Tibial nerve (tissue), 4 donors: ENCODE measurements at places on chromosomes 16 and 17. TPM values are rescaled to one million over a fixed set of nuclear protein-coding genes. Genes with fewer than 3 reads are reported as not detected.

DNA sequence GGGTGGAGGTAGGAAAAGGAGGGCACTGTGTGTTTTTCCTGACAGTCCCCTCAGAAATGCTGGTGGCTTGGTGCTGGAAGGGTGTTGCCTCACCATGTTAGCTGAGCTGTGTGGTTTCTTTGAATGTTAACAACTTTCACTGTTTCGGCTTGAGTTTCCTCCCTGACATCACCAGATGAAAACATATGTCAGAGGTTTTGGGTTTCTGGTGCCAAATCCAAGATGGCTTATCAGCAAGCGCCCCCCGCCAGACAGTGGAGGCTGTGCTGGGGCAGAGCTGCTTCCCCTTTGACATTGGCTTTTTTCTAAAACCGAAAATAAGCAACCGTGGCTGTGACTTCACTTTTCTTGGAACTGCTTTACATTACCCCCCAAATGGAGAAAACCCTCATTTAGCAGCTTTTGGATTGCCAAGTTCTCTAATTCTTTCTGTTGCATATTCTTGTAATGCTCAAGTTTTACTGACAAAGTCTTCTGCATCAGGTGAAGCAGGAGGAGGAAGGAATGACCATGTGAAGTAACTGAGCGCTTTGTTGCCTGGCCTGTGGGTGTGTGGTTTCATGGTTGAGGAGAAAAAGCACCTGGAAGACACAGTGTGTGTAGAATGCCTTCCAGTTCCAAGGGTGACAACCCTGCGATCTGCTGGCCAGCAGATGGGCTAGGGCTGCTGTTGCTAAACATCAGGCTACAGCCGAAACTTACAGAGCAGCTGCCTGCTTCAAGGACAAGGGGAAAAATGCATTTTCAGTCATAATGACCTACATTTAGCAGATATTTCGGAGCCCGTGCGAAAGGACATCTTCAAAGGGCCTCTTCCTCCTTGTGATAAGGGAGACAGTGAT is 9.7 kb downstream of the RMI2 start:
- no peaks in the 10 kb centered on the region for H3K36me3 ChIP-seq
- H3K4me3 ChIP-seq, result no peak overlapping the region
- H3K27me3 ChIP-seq, result no peaks in the 10 kb centered on the region
- H3K4me1 ChIP-seq, result peaks cover 15% of the 10 kb centered on the region
- no peak overlapping the region for H3K27ac ChIP-seq

GRCh38 chr17:45018848-45019711 is 32.4 kb downstream of the DCAKD start:
- peak overlapping the region; percentile 67 for H3K4me3 ChIP-seq

DNA sequence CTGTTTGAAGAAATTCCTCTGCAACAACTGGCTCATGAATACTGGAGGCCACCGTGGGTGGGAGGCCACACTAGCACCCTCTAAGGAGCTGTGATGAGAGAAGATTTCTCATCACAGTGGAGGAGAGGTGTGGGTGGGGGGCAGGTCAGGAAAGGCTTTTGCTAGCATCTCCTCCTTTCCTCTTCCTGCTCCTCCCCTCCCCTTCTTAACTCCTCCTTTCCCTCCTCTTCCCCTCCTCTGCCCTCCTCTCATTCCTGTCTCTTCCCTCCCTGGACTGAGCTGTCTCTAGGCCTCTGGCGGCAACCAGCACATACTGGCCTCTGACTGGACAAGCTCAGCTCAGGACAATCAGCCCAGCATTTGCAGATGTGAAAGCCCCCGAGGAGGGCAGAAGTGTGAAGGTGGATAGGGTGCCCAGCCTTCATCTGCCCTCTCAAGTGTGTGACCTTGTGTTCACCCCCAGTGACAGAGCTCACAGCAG is 19.0 kb upstream of the LHX1 start:
- no peaks in the 10 kb centered on the region for H3K4me1 ChIP-seq
- H3K27me3 ChIP-seq, result peaks cover 61% of the 10 kb centered on the region
- DNase-seq, result no peak
- H3K36me3 ChIP-seq, result no peaks in the 10 kb centered on the region
- H3K4me3 ChIP-seq, result no peak overlapping the region
- H3K27ac ChIP-seq, result no peak overlapping the region

DNA sequence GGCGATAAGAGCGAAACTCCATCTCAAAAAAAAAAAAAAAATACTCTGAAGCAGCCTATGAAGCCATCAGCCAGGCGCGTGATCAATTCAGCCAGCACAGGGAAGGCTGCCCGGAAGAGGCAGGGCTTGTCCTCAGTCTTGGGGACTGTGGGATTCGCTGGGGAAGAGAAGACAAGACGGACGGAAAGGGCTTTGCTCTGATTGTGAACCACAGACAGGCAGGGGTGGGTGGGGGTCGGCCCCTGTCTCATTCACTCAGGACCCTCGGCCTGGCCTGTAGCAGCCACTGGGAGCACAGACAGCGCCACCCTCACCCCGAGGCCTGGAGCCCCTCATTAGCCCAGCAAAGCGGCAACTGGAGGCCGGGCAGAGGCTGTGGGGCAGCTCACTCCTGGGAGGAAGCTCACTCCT is 37.2 kb downstream of the ABR start:
- DNase-seq, result no peak
- no peaks in the 10 kb centered on the region for H3K27me3 ChIP-seq
- H3K4me1 ChIP-seq, result no peaks in the 10 kb centered on the region
- H3K4me3 ChIP-seq, result no peak overlapping the region
- H3K27ac ChIP-seq, result no peak overlapping the region

SLC16A13 gene
- total RNA-seq, result 0.22 TPM

QPRT gene
- 15.3 TPM for total RNA-seq

DNA sequence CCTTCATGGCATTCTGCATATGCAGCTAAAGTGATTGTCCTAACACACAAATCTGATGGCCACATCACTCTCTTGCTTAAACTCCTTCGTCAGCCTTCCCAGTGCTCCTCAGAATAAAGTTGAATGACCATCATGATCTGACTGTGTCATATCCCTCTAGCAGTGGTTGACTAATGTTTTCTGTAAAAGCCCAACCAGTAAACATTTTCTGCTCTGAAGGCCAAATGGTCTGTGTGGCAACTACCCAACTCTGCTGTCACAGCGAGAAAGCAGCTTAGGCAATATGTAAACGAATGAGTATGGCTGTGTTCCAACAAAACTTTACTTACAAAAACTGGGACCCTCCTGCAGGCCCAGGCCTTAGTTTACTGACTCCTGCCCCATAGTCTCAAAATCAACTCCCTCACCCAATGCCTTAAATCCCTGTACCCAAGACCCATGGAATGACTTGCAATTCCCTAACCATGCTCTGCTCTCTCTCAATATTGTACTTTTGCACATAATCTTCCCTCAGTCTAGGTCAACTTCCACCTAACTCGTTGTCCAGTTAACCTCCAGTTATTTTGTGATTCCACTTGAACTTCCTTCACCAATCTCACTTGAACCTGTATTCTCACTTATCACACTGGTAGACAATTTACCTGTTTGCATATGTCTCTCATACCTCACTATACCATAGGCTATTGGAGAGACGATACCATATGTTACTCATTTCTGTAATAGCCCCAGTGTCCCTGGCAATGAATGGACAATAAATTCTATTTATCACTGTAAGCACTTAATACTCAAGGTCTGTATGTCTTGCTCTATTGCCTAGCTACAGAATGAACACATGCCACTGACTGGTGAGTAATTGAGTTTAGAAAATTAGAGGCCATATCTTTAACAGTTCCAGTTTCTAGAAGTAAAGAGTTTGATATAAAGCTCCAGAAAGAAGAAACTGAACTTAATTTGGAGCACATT is 29.1 kb downstream of the TMEM100 start:
- H3K27ac ChIP-seq, result no peak overlapping the region
- H3K36me3 ChIP-seq, result no peaks in the 10 kb centered on the region
- no peak overlapping the region for H3K4me3 ChIP-seq
- peak; percentile 16 for DNase-seq
- no peaks in the 10 kb centered on the region for H3K27me3 ChIP-seq
- H3K4me1 ChIP-seq, result no peaks in the 10 kb centered on the region

GRCh38 chr17:64938925-64939474 is 19.7 kb upstream of the LRRC37A3 start:
- no peaks in the 10 kb centered on the region for H3K4me1 ChIP-seq
- no peak overlapping the region for H3K27ac ChIP-seq
- no peaks in the 10 kb centered on the region for H3K27me3 ChIP-seq
- no peak overlapping the region for H3K4me3 ChIP-seq

- H3K27ac ChIP-seq, result no peak overlapping the region
- H3K4me3 ChIP-seq, result no peak overlapping the region
- H3K4me1 ChIP-seq, result peaks cover 26% of the 10 kb centered on the region
Observed at GRCh38 chr17:75664099-75664549, 2.8 kb downstream of the RECQL5 start.

KRTAP4-2 gene
- total RNA-seq, result not detected

GRCh38 chr17:17852930-17853329 is 16.1 kb upstream of the SREBF1 start:
- peaks cover 49% of the 10 kb centered on the region for H3K4me1 ChIP-seq
- no peaks in the 10 kb centered on the region for H3K27me3 ChIP-seq
- peaks cover 4% of the 10 kb centered on the region for H3K36me3 ChIP-seq
- no peak overlapping the region for H3K4me3 ChIP-seq
- no peak for DNase-seq
- H3K27ac ChIP-seq, result no peak overlapping the region
